ENCODE measurements at places on chromosomes 2 and 18.

DNA sequence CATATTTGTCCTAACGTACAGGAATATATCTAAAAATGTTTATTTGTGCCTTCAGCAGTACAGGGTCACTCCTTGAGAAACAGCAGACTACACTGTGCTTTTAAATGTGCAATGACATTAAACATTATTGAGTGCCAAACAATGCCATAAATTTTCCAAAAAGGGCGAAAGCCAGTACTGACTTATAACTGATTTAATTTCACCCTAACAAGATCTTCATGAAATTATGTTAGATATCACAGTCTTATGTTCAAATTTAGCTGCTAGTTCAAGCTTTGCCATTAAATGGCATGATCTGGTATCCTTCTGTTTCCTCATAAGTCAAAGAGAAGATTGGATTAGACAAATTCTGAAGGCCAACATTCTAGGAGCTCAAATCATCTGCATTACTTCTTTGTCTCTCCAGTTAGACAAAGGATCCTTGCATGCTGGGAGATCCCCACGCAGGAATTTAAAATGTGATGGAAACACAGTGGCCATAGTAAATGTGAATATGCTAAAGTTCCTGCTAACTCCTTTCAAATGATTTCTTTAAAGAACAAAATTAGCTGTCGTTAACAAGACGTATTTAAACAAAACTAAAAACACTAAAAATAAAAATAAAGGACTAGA lies 129.3 kb upstream of the STON1 start:
- DNase-seq: no peak

DNA sequence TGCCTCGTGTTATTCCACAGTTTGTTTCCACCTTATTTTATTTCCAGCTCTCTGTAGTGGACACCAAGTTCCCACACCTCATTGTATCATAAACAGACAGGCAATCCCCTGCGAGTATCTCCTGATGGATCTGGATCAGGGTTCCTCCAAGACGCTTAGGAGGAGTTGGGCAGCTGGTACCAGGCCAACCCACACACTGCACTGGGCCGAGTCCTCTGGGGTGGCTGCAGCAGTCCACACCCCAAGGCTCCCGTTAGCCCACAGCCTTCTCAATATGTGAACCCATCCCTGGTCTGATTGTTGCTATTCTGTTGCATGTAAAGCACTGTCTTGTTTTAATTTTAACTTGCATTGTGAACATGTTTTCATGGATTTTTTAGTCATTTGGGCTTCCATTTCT lies 178.8 kb upstream of the RAB6C start:
- DNase-seq: no peak

- no peak for DNase-seq
These were observed 61.5 kb upstream of the FAM98A start for GRCh38 chr2:33660416-33661123.

DNA sequence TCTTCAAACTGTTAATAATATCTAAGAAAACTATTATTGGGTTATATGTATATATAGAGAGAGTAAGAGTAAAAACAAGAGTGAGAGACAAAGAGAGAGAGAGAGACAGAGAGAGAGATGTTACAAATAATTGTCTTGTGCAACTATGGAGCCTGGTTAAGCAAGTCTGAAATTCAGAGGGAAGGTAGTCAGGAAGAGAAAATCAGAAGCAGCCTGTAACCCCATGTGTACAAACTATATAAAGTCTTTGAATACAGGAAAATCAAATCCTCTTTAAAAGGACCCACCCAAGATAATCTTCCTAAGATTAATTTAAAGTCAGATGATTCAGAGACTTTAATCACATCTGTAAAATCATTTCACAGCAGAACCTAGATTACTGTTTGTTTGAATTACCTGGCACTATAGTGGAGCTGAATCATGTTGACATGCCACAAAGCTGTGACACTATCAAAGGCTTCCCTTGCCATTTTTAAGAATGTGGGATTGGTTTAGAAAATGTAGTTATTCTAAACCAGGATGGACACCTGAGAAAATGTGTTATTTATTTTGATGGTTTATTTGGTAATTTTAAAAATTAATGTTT lies 301.7 kb upstream of the FSIP2 start:
- DNase-seq: no peak

- no peak for DNase-seq
These were observed 49.8 kb downstream of the PTPN4 start for GRCh38 chr2:119809339-119810048.

GRCh38 chr18:76953583-76954233 lies 131.4 kb downstream of the ZNF236 start:
- DNase-seq: no peak

GRCh38 chr2:27025281-27025800 lies 7.4 kb upstream of the TMEM214 start:
- no peak for DNase-seq

GRCh38 chr2:28506112-28506910 lies 10.5 kb downstream of the PLB1 start:
- no peak for DNase-seq

DNA sequence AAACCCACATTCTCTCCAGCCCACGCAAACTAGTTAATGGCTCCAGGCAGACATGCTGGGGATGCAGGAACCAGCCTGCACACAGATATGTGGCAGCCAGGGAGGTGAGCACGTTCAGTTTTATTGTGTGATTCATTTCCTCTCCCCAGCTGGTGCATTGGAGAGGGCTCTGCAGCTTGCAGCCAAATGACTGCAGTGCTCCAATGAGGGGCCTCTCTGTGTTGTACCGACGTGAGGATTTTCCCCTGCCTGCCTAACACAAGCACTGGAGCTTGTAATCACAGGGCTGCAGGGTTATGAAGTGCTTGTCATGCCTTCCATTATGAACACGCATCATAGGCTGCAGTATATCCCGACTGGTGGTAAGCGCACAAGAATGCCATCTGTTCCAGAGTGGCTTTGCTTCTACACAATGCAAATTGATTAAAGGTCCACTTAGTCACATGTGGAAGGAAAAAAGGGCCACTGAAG lies 92.3 kb upstream of the THUMPD2 start:
- DNase-seq: peak; percentile 67

GRCh38 chr2:7792031-7792651 lies 874.9 kb downstream of the RNF144A start:
- DNase-seq: no peak

- no peak for DNase-seq
These were observed 51.0 kb downstream of the PAX8 start for GRCh38 chr2:113227698-113228097.

DNA sequence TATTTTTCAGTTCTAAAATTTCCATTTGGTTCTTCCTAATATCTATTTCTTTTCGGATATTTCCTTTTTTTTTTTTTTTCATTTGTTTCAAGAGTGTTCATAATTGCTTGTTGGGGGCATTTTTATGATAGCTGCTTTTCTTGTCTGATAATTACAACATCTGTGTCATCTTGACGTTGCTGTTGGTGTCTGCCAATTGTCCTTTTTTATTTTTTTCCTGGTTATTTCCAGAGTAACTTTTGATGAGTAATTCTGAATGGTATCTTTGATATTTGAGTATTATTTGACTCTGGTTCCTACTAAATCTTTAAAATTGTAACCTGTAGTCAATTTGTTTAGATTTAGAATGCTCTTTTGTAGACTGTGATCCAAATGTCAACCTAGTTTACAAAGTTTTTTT lies 51.3 kb upstream of the CHRNA1 start:
- no peak for DNase-seq

DNA sequence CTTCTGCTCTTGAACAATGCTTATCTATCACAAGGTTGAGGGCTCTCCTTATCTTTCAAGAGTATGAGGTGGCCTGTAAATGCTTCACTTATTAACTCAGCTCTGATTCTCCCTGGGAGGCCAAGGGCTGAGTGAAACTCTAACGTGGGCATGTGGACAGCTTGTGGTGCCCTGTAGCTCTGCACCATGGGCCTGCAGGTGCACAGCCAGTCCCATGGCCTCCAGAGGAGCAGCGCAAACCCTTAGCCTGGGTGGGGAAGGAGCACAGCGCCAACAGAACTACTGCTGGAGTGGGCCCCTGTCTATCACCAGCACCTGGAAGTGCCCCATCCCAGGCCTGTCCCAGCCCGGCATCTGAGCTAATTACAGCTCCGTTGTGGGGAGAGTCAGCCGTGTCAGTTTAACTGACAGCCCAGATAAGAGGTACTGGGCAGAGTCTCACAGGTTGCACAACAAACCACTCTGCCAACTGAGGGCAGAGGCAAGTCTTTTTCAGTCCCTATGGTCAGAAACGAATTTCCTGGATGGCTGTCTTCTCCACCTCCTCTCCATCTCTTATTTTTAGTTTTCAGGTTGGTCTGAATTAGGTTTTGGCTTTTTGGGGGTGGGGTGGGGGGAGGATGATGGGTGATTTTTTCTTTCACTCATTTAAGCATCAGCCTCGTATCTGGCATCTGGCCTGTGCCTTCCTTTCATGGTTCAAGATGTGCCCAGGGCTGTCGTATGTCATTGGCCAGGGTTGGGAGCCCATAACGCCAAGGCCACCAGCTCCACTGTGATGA lies 219.5 kb downstream of the BCL2 start:
- DNase-seq: no peak

GRCh38 chr18:8326763-8327394 lies 282.4 kb upstream of the RAB12 start:
- no peak for DNase-seq

DNA sequence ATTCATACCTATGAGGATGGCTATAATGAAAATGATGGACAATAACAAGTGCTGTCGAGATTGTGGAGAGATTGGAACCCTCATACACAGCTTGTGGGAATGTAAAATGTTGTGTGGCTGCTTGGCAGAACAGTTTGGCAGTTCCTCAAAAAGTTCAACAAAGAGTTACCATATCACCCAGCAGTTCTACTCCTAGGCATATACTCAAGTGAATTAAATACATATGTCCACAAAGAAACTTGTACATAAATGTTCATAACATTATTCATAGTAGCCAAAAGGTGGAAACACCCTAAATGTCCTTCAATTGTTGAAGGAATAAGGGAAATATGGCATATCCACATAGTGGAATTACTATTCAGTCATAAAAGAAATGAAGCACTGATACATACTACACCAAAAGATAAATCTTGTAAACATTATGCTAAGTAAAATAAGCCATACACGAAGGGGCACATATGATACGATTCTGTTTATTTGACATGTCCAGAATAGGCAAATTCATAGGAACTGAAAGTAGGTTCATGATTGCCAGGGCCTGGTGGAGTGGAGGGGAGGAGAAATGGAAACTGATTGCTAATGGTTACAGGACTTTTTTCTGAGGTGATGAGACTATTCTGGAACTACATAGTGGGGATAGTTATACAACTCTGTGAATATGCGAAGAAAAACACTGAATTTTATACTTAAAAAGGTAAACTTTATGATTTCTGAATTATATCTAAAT lies 92.1 kb downstream of the ADAM23 start:
- no peak for DNase-seq

- no peak for DNase-seq
These were observed 274.4 kb upstream of the SLC14A2 start for GRCh38 chr18:45340884-45341283.

DNA sequence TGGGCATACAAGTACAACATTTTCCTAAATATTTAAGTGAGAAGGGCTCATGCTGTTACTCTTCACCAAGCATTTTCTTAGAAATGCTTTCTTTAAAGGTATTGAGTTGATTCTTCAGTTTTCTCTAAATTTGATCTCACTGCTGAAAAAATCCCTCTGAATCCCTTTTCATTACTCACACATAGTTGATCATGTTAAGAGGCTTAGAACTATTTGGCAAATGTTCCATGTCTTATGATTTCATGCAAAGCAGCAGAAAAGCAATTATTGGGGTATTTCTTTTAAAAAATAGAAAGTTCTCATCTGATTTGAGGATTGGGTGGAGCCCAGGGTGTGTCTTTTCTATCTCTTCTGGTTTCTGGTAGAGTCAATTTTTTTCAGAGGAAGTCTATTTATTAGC lies 1079.8 kb upstream of the ZEB2 start:
- no peak for DNase-seq

GRCh38 chr2:218745160-218745558 lies 34.5 kb downstream of the TTLL4 start:
- DNase-seq: no peak

DNA sequence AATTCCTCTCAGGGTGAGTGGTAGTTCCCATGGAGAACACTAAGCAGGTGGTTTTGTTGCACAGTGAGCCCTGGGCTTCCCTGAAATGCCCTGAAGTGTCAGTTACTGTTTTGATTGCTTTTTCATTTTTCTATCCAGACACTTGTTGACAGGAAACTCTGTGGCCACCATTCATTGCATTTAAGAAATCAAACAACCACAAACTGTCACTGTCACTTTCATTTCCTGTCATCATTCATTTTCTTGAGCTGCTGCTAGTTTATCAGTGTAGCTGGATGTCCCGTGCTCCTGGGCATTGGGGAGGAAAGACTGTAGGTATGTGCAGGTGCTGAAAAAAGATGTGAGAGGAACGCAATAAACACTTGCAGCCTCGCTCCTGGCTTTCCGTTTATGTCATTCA lies 891.6 kb upstream of the ZEB2 start:
- no peak for DNase-seq

- DNase-seq: no peak
These were observed 45.9 kb downstream of the FOSL2 start for GRCh38 chr2:28438532-28439063.

DNA sequence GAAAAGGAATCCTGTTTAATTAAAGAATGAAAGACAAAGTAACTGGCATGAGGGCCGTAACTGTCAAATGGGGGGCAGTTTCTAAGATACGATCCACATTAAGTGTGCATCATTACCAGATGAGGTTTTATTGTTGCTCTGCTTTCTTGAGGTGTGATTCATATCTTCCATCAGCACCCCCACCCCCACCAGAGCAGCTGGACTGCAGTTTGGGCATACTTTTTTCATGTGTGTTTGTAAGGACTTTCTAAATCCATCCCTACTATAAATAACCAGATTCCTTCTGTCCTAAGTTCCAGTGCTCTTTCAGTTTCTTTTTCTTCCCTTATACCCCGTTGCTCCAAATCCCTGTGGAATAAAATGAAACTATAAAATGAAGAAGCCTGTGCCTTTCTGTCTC lies 142.1 kb downstream of the CDCA7 start:
- DNase-seq: peak; percentile 6

- DNase-seq: no peak
These were observed 168.0 kb downstream of the TMEFF2 start for GRCh38 chr2:192026825-192027120.

- DNase-seq: no peak
These were observed 103.5 kb upstream of the ASB18 start for GRCh38 chr2:236367506-236368289.

GRCh38 chr18:58355243-58355642 lies 273.6 kb downstream of the ALPK2 start:
- no peak for DNase-seq

DNA sequence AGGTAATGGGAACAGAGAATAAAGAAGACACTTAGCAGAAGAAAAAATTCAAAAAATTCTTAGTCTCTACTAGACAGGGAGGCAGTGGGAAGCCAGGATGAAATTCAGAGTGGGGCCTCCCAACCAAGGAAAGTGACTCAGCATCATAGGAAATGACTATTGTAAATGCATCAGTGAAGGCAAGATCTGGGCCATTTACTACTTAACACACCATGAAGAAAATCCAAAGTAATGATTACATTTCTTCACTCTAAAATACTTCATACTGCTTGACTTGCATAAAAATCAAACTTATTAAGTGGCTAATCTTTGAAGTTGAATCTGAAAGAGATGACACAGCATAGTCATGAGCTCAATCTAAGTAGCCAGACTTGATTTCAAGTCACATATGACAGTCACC lies 405.8 kb upstream of the SLC39A10 start:
- no peak for DNase-seq

Measured in T1000 (cell line).